NCI-H2081 treated with DMSO at 0.1 percent for 48 hours (cell line): ENCODE measurements at places on chromosomes 5 and 9.

GRCh38 chr9:127223810-127224177 lies 40.8 kb upstream of the GARNL3 start:
- DNase-seq, result no peak

- no peak for DNase-seq
These were observed 257.5 kb downstream of the DMAC1 start for GRCh38 chr9:7542126-7542525.

GRCh38 chr9:126723807-126724172 lies 81.0 kb upstream of the ZBTB43 start:
- DNase-seq, result no peak

DNA sequence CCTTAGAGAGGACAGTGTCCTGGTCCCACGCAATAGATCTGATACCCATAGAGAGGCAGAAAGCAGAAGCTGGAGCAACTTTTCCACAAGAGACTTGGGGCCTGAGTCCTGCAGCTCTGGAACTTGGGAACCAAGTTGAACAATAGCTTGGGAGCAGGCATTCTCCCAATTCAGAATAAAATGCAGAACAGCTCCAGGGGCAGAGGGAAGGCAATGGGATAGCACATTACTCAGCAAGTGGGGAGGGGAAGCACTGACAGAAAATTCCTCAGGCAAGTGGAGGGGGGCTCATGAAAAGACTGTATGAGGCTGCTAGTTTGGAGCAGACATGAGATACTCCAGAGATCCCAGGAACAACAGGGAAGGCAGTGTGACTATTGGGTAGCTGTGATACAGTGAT lies 513.6 kb downstream of the HINT1 start:
- DNase-seq, result no peak

- no peak for DNase-seq
These were observed 31.7 kb upstream of the GRHPR start for GRCh38 chr9:37390759-37391158.

- no peak for DNase-seq
These were observed 213.4 kb downstream of the ATPSCKMT start for GRCh38 chr5:10036136-10036815.

GRCh38 chr5:124516567-124516966 lies 229.9 kb downstream of the ZNF608 start:
- DNase-seq, result no peak
